GM04504 (cell line): ENCODE measurements at places on chromosomes 16 and 17.

DNA sequence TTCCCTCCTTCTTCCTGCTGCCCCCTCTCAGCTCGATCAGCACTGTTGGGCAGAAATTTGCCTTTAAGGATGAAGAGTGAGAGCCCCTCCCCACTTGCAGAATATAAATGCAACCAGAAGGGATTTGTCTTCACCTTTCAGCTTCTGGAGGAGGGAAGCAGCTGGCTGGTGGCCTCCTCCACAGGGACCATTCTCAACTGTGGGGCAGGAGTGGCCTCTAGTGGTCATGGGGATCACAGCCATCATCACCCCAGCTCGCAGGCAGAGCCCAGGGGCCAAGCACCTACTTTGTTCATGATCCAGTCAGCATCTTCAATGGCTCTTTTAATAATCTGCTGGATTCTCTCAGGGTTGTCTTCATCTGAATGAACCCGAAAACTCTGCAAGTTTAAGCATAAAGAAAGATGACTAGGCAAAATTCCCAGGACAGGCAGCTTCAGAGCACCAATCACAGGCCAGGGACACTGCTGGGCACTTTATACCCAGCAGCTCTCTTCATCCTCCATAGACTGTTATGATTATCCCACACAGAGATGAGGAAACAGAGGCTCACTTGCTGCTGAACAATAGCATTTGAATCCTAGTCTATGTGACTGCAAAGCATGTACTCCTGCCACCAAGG lies 13.1 kb downstream of the LYRM9 start:
- peak; percentile 36 for DNase-seq

GRCh38 chr17:77543801-77544200 lies 403.0 kb downstream of the SEC14L1 start:
- DNase-seq, result no peak

GRCh38 chr16:15701975-15702970 lies 52.2 kb downstream of the NDE1 start:
- peak; percentile 20 for DNase-seq

DNA sequence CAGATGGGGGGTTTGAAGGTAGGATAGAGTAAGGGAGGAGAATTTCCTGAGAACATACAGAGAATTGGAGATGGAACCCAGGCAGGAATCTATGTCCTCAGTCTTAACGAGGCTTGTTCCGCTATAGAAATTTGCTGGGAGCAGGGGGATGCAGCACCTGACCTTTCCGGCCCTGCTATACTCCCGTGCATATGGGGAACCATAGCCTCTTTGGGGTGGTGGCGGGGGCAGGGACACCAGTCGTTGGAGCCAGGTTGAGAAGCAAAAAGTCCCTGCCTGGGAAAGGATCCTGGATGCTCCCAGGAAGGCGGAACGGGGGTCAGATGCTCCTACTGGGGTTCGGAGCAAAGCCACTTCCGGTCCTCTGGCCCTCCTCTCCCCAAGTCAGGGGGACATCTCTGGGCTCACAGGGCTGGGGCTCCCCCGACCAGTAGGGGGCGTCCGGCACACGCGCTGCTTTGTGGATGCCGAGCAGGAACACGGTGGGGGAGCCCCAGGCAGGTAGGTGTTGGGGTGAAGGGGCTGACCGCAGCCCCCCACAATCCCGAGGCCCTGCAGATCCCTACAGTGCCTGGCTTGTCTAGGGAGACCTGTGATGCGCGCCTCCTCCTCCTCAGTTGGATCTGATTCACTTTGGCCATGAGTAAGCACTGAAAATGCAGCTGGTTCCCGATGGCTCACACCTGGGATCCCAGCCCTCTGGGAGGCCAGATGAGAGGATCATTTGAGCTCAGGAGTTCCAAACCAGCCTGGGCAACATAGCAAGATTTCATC lies 15.5 kb upstream of the TFAP4 start:
- peak; percentile 42 for DNase-seq

GRCh38 chr16:30813821-30814189 lies 26.8 kb upstream of the ZNF629 start:
- no peak for DNase-seq

GRCh38 chr17:51263006-51263405 lies 2.7 kb downstream of the UTP18 start:
- DNase-seq, result no peak

- no peak for DNase-seq
Observed at GRCh38 chr17:51398128-51398525, 137.8 kb downstream of the UTP18 start.

DNA sequence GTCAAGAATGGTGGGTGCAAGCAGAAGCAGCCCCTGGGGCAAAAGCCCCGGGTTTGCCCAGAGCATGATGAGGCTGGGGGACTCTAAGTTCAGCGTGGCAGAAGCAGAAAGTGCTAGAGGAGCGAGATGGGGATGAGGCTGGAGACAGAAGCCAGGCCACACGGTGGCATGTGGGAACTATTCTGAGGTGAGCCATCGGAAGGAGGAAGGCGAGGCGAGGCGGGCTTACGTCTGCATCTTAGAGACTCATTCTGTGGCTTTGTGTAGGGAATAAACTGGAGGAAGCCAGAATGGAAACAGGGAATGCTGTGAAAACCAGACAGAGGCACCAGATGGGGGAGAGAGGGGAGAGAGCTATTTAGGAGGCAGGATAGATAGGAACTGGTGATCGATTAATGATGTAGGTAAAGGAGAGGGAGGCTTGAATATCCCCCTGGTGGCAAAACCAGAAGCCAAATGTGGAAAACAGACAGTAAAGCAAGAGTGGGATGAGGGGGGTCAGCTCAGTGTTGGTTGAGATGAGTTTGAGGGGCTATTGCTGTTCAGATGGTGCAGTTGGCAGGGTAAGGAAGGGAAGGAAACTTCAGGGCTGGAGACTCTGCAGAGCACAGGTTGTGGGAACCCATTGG lies 3.1 kb upstream of the TNFSF13 start:
- no peak for DNase-seq

DNA sequence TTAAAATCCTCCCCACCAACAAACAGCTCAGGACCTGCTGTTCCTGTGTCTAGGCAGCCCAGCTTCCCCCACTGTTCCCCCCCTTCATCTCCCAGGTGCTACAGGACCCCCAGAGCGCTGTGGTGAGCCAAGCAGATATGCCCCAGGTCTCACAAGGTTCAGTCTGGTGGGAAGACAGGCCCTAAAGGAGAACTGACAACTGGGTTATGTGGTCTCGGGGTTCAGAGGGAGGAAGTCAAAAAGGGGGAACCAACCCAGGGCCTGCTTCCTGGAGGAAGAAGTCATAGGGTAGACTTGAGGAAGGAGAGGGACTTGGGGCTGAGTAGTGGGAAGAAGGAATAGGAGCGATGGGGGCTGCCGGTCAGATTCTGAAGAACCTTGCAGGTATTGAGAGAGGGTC lies 2.6 kb downstream of the RIPOR1 start:
- no peak for DNase-seq

DNA sequence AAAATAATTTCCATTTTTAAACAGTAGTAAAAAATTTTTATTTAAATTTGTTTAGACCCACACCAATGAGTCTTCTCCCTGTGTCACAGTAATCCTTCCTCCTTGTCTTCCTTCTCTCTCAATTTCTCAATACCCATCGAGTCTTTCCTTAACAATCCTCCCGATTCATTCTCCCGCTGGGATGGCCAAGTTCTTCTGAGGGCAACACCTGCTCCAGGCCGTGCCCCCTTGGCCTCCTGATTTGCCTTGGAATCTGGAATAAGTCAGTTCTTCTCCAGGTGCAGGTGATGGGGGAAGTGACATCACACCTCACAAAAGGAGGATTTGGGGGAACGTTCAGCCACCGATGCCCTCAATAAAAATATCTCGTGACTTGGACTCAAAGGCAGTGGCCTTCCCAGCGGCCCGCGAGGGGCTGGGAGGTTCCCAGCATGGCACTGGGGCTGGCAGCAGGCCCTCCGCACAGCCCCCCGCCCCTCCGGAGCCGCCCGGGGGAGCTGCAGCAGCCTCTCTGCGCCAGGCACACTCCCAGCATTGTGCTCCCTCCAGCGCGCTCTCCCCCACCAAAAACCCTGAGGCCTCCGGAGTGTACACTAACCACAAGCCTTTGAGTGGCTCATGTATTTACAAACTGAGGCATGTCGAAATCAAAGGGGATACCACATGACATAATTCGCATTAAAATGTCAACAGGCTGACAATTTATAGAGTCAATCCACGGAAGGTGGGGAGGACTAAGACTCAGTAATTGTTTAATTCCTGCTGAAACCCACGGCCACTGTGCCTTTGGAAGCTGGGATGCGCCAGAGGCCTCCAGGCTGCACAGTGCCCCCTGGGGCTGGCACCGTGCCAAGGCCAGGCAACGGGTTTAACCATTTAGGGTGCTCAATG lies 120.5 kb downstream of the ZFHX3 start:
- DNase-seq, result peak; percentile 92

DNA sequence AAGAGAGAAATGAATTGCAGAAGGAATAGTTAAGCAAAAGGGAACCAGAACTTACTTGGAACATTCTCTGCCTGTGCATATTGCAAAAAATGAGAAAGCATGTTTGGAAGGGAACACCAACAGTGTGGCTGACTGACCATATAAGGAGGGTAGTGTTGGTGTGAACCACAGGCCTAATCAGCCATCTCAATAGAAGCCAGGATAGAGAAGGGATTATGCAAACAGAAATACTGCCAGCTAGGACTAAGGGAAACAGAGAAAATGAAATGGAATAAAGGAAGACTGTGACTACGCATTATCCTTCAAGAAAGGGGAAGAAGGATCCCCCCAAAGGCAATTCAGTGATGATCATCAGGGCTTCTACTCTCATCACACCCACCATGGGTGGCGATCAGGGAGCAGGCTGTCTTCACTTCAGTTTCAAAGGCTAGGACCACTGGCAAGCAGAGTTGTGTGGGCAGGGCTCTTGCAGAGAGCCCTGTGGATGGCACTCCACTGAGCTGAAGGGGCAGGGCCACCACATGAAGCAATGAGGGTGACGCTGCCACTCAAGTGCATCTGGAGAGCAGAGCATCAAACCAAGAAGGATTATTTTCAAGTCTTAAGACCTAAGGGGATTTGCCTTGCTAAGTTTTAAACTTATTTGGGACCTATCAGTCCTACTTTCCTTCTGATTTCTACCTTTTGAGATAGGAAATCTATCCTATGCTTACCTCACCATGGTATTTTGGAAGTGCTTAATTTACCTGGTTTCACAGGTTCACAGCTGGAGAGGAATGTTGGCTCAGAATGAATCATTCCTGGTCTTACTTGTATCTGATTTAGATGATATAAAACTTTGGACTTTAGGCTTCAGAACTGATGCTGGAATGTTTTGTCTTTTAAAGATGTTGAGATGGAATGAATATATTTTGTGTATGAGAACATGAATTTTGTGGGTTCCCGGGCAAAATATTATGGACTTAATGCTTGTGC lies 140.5 kb downstream of the SSH2 start:
- no peak for DNase-seq

- no peak for DNase-seq
Observed at GRCh38 chr16:79668502-79668901, 68.0 kb upstream of the MAF start.

- DNase-seq, result no peak
Observed at GRCh38 chr16:53769787-53770186, 65.8 kb downstream of the FTO start.

- no peak for DNase-seq
Observed at GRCh38 chr17:43745541-43745940, 13.1 kb downstream of the SOST start.

- DNase-seq, result no peak
Observed at GRCh38 chr16:74652249-74652648, 14.4 kb downstream of the RFWD3 start.

DNA sequence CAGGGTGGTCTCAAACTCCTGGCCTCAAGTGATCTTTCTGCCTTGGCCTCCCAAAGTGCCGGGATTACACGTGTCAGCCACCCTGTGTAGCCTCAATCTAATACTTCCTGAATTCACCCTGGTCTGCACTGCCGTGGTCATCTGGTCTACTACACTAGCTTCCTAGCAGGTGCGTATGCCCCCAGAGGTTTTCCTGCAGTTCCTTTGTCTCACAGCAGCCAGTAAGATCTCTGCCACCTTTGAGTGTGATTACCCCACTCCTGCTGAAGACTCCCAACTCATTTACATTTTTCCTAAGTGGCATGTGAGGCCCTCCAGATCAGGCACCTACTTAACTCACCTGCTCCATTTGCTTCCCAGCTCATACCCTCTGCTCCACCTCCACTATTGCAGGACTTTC lies 5.1 kb upstream of the DDX19A start:
- no peak for DNase-seq

DNA sequence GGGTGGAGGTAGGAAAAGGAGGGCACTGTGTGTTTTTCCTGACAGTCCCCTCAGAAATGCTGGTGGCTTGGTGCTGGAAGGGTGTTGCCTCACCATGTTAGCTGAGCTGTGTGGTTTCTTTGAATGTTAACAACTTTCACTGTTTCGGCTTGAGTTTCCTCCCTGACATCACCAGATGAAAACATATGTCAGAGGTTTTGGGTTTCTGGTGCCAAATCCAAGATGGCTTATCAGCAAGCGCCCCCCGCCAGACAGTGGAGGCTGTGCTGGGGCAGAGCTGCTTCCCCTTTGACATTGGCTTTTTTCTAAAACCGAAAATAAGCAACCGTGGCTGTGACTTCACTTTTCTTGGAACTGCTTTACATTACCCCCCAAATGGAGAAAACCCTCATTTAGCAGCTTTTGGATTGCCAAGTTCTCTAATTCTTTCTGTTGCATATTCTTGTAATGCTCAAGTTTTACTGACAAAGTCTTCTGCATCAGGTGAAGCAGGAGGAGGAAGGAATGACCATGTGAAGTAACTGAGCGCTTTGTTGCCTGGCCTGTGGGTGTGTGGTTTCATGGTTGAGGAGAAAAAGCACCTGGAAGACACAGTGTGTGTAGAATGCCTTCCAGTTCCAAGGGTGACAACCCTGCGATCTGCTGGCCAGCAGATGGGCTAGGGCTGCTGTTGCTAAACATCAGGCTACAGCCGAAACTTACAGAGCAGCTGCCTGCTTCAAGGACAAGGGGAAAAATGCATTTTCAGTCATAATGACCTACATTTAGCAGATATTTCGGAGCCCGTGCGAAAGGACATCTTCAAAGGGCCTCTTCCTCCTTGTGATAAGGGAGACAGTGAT lies 9.7 kb downstream of the RMI2 start:
- DNase-seq, result no peak

- DNase-seq, result peak; percentile 65
Observed at GRCh38 chr17:42798383-42799380, at the start of the genes CNTD1 and COA3. CNTD1 (plus strand) TSS chr17:42798861; CDS start chr17:42799068, 207 bp downstream. COA3 (minus strand) TSS chr17:42798704; CDS start chr17:42798681, 23 bp downstream.

DNA sequence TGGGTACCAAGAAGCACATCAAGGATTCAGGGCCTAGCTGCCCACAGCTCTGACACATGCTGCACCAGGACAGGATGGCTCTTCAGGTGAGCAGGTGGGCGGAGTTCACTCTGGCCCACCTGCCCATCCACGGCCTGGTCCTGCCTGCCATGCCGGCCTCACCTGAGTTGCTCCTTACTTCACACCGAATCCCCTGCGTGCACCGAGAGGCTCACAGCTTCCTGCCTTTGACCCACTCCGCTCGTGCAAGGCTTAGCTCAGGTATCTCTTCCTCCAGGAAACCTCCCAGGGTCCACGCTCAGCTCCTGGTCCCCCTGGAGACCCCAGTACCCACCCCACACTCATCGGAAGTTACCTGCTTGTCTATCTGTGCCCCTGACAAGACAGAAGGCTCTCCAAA lies 21.6 kb upstream of the TNRC6C start:
- no peak for DNase-seq

DNA sequence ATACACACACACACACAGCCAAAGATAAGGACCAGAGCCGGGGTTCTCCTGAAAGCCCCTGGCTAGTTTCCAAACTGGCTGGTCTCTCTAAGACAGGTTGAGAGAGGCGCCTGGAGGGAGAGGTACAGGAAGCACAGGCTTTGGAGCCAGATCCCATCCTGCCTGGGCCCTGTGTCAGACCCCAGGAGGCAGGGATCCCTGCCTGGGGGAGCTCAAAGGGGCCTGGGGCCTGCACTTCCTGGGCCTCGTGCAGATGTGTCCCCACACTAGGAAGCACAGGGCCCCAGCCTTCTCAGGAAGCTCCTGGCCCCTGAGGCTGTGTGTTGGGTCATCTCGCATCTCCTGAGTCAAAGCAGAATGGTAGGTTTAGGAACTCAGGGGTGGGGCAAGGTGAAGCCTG lies 16.0 kb downstream of the SLC5A10 start:
- DNase-seq, result no peak
